ENCODE measurements at places on chromosomes 2 and 18. TPM values are rescaled to one million over a fixed set of nuclear protein-coding genes. Genes with fewer than 3 reads are reported as not detected.
A peak's percentile ranks its signal among the peaks of the same experiment; 100 is the strongest.

The VAMP5 gene
- 27.9 TPM for total RNA-seq

DNA sequence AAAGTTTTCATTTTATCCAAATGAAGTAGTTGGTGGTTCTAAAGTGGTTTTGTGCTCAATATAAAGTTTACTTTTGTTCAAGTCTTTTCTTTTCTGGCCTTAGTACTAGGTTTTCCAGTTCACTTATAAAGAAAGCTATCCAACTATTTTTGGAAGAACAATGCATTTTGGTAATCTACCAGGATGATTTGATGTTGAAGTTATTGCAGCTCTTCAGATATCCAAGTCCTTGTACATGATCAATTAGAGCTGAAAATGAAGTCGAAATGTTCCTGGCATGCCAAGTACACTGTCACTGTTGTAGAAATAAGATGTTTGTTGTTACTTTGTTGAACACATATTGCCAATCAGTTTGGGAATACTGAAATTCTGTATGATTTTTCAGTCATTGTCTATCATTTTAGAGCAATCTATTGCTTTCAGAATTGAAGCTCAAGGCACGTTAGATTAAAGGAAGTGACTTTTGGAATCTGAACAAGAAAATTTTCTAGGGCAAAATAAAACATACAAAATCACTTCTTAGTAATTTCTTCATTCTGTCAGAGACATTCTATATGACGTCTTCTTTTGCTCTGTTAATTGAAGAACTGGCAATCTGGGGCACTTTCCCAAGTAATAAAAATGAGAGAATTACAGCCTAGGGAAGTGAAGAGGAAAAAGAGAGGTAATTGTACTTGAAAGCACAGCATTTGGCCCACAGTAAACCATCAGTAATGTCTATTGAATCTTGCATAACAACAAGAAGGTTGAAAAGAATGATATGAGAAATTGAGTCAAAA lies 232.3 kb downstream of the MREG start:
- no peak overlapping the region for H3K27ac ChIP-seq
- no peaks in the 10 kb centered on the region for H3K36me3 ChIP-seq
- no peak overlapping the region for H3K4me3 ChIP-seq
- H3K27me3 ChIP-seq: peaks cover 2% of the 10 kb centered on the region

GRCh38 chr2:192286093-192286701 lies 91.5 kb upstream of the TMEFF2 start:
- no peak overlapping the region for H3K27ac ChIP-seq
- no peak overlapping the region for H3K4me3 ChIP-seq
- peaks cover 4% of the 10 kb centered on the region for H3K27me3 ChIP-seq
- no peaks in the 10 kb centered on the region for H3K4me1 ChIP-seq
- DNase-seq: no peak

- peaks cover 5% of the 10 kb centered on the region for H3K27me3 ChIP-seq
- peak; percentile 24 for DNase-seq
- peaks cover 11% of the 10 kb centered on the region for H3K4me1 ChIP-seq
- no peak overlapping the region for H3K27ac ChIP-seq
- H3K4me3 ChIP-seq: no peak overlapping the region
Observed at GRCh38 chr2:95004711-95005110, 20.8 kb upstream of the MAL start.

- no peaks in the 10 kb centered on the region for H3K4me1 ChIP-seq
- H3K4me3 ChIP-seq: no peak overlapping the region
- peaks cover 4% of the 10 kb centered on the region for H3K27me3 ChIP-seq
- H3K36me3 ChIP-seq: no peaks in the 10 kb centered on the region
- H3K27ac ChIP-seq: no peak overlapping the region
- DNase-seq: no peak
Observed at GRCh38 chr2:170113168-170113894, 64.6 kb upstream of the MYO3B start.

DNA sequence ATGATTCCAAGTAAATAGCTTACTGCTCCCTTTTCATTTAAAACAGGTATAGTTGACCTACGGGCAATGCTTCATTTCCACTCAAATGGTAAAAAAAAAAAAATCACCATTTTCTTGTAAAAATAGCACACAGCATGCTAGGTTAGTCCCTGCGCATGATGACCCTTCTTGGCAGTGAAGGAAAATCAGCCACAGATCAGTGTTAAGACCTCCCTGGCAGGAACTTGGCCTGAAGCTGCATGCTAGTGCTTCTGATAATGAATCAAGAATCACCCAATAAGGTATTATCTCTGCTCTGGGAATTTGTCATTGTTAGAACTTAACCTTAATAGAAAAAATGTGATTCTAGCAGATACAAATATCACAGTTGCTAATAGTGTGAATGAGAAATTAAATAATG lies 166.3 kb downstream of the RAB3GAP1 start:
- no peaks in the 10 kb centered on the region for H3K27me3 ChIP-seq
- peaks cover 3% of the 10 kb centered on the region for H3K36me3 ChIP-seq
- no peak overlapping the region for H3K4me3 ChIP-seq
- no peaks in the 10 kb centered on the region for H3K4me1 ChIP-seq

- H3K27ac ChIP-seq: no peak overlapping the region
- H3K36me3 ChIP-seq: no peaks in the 10 kb centered on the region
- DNase-seq: no peak
- no peaks in the 10 kb centered on the region for H3K27me3 ChIP-seq
- H3K4me3 ChIP-seq: no peak overlapping the region
Observed at GRCh38 chr2:9821805-9822445, 21.3 kb upstream of the TAF1B start.

The RNU2-63P gene
- 39.1 TPM for total RNA-seq

DNA sequence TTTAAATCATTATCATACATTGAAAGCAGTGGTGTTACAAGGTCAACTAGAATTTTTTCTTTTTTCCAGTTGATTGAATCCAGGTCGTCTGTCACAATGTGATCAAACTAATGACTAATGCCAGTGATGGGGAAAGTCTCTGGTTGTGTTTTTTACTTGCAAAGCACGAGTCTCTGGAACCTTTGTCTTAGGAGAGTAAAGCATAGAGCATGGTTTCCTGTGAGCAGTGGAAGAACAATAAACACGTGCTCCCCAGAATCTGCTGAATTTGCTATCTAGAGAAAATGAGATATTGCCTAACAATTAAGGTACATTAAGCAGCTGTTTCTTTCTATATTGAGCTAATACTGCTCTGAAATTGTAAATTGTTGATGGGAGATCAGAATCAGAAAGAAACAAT lies 1332.4 kb upstream of the TMEFF2 start:
- H3K36me3 ChIP-seq: peaks cover 3% of the 10 kb centered on the region
- peaks cover 7% of the 10 kb centered on the region for H3K4me1 ChIP-seq

GRCh38 chr2:228377533-228377932 lies 196.0 kb upstream of the SPHKAP start:
- H3K27ac ChIP-seq: no peak overlapping the region
- no peaks in the 10 kb centered on the region for H3K4me1 ChIP-seq
- no peak overlapping the region for H3K4me3 ChIP-seq
- H3K36me3 ChIP-seq: no peaks in the 10 kb centered on the region

The ICA1L gene
- 8.0 TPM for total RNA-seq

- peaks cover 10% of the 10 kb centered on the region for H3K4me1 ChIP-seq
- peaks cover 6% of the 10 kb centered on the region for H3K27me3 ChIP-seq
- H3K27ac ChIP-seq: no peak overlapping the region
- H3K36me3 ChIP-seq: no peaks in the 10 kb centered on the region
Observed at GRCh38 chr2:200617156-200618053, 31.6 kb downstream of the AOX1 start.
